ENCODE measurements at places on chromosomes 6 and 20. TPM values are rescaled to one million over a fixed set of nuclear protein-coding genes. Genes with fewer than 3 reads are reported as not detected.
A peak's percentile ranks its signal among the peaks of the same experiment; 100 is the strongest.

DNA sequence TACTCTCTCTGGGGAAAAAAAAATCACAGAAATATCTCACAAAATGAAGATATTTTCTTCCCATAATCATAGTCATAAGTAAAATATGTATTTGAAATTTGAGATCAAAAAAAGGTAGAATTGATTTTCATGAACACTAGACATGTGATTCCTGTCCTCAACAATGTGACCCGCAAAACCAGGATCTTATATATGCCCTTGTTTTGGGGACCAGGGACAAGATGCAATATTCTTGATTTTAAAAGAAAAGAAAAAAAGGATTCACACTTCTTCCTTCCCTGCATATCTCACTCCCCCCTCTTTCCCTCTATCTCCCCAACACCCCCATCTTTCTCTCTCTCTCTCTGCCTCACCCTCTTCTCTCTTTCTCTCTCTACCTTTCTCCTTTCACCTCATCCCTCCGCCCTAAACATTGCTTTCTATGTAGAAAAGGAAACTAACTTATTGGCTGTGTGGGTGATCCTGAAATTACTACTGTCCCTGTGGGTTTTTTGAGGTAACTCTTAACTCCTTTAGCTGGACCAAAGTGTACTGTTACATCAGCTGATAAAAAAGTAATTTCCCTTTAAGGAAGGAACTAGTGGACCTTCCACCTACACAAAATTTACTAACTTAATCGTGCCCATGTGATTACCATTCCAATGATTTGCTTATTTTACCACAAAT lies 85.6 kb downstream of the AIG1 start:
- DNase-seq: no peak
- H3K27me3 ChIP-seq: no peaks in the 10 kb centered on the region
- H3K36me3 ChIP-seq: no peaks in the 10 kb centered on the region

The HUS1B gene
- not detected for total RNA-seq

- no peak overlapping the region for H3K27ac ChIP-seq
- no peaks in the 10 kb centered on the region for H3K27me3 ChIP-seq
- H3K36me3 ChIP-seq: peaks cover 5% of the 10 kb centered on the region
- DNase-seq: no peak
- H3K4me3 ChIP-seq: no peak overlapping the region
- H3K4me1 ChIP-seq: no peaks in the 10 kb centered on the region
These were observed 39.9 kb upstream of the RNF8 start for GRCh38 chr6:37313723-37314486.

- no peaks in the 10 kb centered on the region for H3K27me3 ChIP-seq
- no peaks in the 10 kb centered on the region for H3K4me1 ChIP-seq
- DNase-seq: no peak
- H3K4me3 ChIP-seq: no peak overlapping the region
- H3K36me3 ChIP-seq: no peaks in the 10 kb centered on the region
- H3K27ac ChIP-seq: no peak overlapping the region
These were observed 6.0 kb downstream of the CST2 start for GRCh38 chr20:23820493-23820892.

The FAM162B gene
- 3.5 TPM for total RNA-seq

DNA sequence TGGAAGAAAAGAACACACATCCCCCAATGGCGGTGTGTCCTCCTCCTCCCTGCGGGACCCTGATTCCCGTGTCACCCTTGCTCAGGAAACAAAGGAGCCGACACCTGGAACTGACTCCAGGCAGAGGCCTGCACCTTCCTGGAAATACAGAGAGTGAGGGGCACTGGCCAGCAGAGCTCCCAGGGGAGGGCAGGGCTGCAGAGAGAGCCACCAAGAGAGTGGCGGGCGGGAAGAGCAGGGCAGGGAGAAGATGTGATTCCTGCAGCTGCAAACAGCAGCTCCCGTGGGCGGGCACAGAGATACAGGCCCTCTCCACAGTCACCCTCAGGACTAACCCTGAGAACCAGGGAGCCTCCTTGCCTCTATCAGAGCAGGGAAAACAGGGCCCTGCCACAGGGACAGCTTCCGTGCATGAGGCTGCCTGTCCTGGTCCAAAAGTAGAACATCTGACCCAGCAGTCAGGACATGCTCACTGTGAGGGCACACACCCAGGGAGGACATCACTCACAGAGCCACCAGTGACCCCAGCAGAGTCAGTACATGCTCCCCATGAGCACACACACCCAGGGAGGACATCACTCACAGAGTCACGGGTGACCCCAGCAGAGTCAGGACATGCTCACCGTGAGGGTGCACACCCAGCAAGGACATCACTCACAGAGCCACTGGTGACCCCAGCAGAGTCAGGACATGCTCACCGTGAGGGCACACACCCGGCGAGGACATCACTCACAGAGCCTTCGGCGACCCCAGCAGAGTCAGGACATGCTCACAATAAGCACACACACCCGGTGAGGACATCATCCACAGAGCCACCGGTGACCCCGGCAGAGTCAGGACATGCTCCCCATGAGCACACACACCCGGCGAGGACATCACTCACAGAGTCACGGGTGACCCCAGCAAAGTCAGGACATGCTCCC lies 193.1 kb downstream of the DLL1 start:
- H3K36me3 ChIP-seq: no peaks in the 10 kb centered on the region
- peak; percentile 12 for DNase-seq
- no peak overlapping the region for H3K27ac ChIP-seq
- H3K4me1 ChIP-seq: peaks cover 14% of the 10 kb centered on the region

DNA sequence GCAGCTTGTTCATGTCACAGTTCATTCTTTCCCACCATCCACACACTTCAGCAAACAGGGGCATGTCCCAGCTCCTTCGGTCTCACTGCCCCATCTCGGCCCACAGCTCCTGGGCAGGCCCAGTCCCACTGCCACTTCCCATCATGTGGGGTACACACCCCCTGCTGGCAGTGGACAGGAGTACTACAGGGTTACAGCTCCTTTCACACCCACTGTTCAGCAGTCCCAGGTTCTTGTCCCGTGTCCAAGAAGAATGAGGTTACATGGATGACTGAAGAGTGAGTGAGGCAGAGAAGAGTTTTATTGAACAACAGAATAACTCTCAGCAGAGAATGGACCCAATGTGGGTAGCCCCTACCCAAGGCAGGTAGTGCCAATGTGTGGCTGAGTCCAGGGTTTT lies 77.8 kb upstream of the SMLR1 start:
- no peaks in the 10 kb centered on the region for H3K36me3 ChIP-seq
- H3K4me3 ChIP-seq: no peak overlapping the region
- no peak for DNase-seq

DNA sequence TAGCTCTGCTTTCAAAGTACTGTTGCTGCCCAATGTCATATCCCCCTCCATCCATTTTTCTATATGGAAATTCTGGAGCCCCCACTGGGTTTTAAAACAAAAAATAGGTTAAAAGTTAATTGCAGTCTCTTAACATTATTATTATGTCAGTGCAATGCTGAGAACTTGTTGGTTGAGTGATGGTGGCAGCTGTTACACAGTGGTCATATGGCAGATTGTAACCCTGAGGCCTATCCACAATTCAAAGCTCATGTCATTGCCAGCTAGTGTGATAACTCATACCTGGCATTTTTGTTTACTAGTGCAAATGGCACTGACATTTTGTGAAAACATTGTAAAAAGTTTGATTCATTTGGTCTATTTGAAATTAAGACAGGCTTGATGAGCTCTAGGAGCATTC lies 305.7 kb upstream of the FLRT3 start:
- H3K36me3 ChIP-seq: no peaks in the 10 kb centered on the region
- no peaks in the 10 kb centered on the region for H3K27me3 ChIP-seq
- DNase-seq: no peak

DNA sequence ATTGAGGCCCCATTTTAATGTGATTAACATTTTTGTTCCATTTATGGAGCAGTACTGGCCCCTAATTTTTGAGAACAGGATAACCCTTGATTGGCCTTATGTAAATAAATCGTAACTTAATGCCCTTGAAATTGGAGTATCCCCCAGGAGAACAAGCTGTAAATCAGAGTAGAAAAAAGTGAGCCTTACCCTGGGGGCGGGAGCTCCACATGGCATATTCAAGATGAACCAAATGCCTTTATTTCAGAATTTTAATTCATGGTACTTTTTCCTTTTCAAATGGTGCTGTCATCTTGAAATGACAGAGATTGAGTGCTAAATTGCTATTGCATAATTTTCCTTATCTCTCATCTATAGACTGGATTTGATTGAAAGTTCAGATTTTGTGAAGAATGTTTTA lies 809.5 kb upstream of the FLRT3 start:
- H3K4me3 ChIP-seq: no peak overlapping the region
- H3K27me3 ChIP-seq: no peaks in the 10 kb centered on the region
- DNase-seq: no peak
